Foreskin keratinocyte (primary cell): ENCODE measurements at places on chromosomes 1 and 21. TPM values are rescaled to one million over a fixed set of nuclear protein-coding genes. Genes with fewer than 3 reads are reported as not detected.

Gene NUP210L
- total RNA-seq: not detected in 2 replicates

Gene SLC30A10
- not detected in 2 replicates for total RNA-seq

Gene DENND2D
- total RNA-seq: 13.3 and 17.2 TPM in 2 replicates

Gene CHIT1
- total RNA-seq: not detected in 2 replicates

Gene RAB29
- total RNA-seq: 25.2 and 26.4 TPM in 2 replicates

Gene OLFML3
- 10.6 and 11.1 TPM in 2 replicates for total RNA-seq

Gene ARL8A
- 21.9 and 26.0 TPM in 2 replicates for total RNA-seq

Gene RWDD3
- 9.9 and 10.5 TPM in 2 replicates for total RNA-seq
